Cortex of kidney (tissue), 1 donor: ENCODE measurements at places on chromosomes 11 and 22.

GRCh38 chr22:48531761-48532435 is 1295.8 kb downstream of the BRD1 start:
- no peak for DNase-seq

DNA sequence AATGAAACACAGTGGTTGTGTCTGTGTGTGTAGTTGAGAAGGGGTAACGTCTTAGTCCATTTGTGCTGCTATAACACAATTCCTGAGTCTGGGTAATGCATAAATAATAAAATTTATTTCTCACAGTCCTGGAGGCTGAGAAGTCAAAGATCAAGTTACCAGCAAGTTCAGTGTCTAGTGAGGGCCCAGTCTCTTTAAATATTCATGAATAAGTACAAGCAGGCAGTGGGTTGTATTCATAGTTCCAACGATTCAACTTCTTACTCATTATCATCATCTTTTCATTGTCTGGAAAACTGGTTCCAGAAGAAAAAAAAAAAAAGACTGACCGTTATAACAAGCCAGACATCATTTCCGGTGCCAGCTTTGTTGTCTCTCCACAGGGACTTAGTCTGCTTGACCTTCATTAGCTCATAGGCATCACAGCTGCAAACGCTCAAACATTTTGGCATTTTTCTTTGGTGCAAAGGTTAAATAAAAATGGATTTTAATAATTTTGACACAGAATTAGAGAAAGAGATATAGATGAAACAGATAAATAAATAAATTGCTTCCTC is 1297.5 kb downstream of the LRRC4C start:
- DNase-seq: no peak

DNA sequence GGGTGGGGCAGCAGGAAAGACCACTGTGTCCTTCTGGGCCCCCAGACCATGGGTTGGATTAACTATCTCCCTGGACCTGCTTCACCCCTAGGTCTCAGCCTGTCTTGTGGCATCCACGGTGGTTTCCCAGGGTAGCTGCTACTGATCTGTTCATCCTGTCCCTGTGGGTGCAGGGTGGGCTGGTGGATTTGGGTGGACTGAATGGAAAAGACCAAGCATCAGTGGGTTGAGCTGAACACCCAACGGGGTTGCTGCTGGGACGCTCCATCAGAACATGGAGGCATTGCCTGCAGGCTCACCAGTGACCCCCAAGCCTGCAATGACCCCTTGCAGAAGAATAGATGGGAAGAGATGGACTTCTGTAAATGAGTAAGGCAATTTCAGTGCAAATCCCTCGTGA is 812.1 kb downstream of the TBC1D22A start:
- no peak for DNase-seq

DNA sequence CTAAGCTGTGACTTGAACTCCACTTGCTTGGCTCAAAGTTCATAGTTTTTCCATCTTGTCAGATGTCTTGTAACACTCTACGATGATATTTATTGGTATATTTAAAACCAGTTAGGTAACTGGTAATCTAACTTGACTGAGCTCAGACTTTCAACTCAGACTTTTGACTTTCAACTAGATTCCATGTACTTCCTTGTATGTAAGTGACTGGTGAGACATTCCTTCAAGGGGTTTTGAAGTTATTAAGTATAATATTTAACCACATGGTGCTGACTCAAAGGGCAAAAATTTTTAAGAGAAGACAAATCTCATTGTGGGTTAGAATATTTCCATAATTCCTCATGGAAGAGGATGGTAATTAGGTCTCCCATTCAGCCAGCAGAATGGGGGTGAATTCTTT is 631.3 kb upstream of the ANO5 start:
- no peak for DNase-seq

- no peak for DNase-seq
These were observed 592 bp upstream of the NLRX1 start for GRCh38 chr11:119167933-119168332.

GRCh38 chr11:11553573-11553972 is 68.2 kb downstream of the GALNT18 start:
- DNase-seq: no peak

GRCh38 chr11:43503417-43503816 is 144.7 kb downstream of the TTC17 start:
- DNase-seq: no peak

DNA sequence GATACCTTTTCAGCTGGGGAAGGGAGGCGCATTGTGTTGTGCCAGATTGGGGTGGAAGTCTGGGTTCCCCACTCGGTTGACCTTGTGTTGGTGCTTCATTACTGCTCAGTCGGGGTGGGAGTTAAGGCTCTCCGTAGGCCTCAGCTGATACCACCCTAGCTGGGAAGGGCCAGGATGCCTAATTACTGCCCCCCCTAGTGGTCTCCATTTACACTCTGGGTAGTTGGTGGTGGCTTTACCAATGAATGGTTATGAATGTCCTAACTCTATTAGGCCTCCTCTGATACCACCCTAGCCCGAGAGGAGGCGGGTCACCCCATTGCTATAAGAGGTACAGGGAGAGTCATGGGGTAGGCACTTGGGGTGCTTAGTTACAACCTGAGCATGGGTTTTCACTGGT is 27.5 kb upstream of the HIKESHI start:
- no peak for DNase-seq

DNA sequence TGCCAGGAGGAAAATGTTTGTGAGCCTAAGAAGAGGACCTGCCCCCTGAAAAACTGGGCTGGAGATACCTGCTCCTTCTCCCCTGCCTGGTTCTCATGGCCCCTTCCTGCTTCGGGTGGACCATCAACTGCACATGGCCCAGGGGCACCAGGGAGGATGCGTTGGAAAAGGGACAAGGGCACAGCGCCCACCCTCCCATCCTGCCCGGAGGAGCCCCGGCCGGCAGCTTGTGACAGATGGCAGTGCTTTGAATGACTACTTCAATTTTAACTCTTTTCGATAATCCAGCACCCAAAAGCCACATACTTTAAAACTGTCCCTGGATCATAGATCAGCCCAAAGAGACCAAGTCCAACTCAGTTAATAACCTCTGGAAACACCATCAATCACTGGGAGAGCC is 135.8 kb upstream of the NECTIN1 start:
- DNase-seq: no peak

GRCh38 chr11:107741044-107741823 is 29.4 kb upstream of the SLN start:
- DNase-seq: no peak

DNA sequence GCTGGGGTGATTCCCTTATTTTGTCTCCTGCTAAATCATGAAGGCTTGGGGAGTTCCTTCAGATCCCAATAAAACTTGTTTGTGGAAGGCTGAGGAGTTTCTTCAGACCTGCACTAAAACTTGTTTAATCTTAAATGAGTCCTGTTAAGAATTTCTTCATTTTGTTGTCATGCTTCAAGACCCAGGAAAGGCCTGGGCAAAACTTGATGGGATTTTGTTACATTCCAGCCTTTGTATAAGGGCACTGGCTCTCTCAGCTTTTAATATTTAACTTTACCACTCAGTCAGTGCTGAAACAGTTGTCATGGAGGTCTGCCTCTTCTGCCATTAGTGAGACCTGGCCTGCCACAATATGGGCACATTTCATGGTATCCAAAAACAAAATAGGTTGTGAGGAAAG is 699.0 kb downstream of the ETS1 start:
- no peak for DNase-seq

DNA sequence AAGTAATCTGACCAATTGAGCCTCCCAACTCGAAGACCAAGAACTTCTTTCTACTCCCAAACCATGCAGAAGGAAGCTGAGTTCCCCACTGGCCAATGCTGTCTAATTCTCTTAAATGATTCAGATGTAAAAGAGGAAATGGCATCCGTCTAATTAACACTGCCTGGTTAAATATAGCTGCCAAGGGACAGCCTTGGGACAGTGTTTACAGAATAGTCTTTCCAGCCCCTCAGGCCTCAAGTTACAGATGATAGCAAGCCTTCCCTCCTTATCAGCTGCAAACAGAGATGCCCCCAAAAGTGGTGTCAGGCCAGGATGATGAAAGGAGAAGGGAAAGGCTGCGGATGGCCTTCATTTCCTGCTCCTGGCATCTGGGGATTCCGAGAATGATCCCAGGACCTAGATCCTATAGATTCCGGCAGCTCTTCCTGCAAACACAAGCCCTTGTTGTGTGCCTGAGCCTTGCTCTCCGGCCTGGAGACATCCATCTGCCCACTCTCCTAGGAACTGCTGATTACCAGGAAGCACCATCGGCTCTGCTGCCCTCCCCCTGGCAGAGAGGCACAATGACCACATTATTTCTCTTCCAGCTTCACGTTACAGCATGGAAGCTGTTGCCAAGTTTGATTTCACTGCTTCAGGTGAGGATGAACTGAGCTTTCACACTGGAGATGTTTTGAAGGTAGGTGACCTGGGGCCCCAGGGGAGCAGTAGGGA is 13.5 kb upstream of the TMA7B start:
- DNase-seq: no peak

- DNase-seq: no peak
These were observed 130.4 kb downstream of the HIPK3 start for GRCh38 chr11:33387581-33387980.

- no peak for DNase-seq
These were observed 32.0 kb downstream of the SLC1A2 start for GRCh38 chr11:35387111-35387982.

- DNase-seq: no peak
These were observed 23.0 kb downstream of the LARGE2 start for GRCh38 chr11:45945397-45945999.

DNA sequence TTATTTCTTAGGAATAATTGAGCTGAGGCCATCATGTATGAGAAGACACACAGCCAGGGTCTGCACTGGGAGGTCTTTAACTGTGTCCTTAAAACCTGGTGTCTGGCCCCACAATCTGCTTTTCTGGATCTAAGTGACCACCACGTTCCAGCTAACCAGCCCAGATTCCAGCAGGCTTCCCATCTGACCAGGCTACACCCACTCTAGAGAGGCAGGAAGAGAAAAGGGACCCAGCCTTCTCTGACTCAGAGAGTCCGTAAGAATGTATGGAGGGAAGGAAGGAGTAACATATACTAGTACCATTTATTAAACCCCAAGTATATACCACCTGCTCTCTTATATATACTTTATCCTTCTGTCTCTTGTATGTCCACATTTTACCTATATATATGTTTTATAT is 80.1 kb downstream of the LDLRAD3 start:
- DNase-seq: no peak

DNA sequence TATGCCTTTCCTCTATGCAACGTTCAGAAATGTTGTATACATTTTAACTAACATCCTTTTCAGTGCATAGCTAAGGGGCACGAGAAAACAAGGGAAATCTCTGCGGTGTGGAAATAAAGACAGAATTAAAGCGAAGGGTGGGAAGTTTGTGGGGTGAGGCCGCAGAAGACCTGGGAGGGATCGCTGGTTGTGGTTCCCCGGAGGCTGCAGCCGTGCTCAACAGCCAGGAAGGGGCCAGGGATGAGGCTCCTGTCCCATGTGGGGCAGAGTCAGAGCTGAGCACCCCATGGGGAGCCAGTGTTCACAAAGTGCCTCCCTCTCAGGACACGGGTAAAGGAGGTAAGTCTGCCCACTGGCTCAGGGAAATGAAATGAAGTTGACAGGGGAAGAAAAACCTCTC is 67.5 kb downstream of the MYEOV start:
- DNase-seq: no peak

DNA sequence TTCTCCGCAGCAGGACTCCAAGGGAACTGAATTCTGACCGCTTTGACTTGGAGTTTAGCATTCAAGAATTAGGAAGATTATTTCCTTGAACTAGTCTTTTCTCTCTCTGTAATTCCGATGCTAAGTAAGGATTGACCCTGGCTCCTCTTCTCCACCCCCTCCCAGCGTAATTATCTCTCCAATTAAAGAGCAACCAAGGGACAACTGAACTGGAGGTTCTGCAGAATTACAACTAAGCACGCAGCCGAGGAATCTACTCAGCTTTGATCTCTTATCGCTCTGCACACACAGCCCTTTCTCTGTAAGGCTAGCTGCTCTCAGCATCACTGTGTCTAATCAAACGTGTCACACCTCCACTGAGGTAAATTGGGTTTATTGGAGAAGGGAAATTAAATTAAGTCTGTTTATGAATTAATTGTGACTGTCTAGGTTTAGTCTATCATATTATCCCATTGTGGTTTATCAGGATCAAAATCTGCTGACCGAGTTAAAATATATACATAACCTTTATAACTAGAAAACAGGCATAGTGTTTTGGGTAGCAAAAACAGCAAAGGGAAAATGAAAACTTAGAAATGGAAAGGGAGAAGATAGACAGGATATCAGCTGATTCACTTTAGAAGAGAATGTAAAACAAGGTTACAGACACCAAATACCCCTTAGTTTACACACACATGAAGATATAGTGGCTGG is 241.3 kb upstream of the LARGE1 start:
- DNase-seq: no peak

DNA sequence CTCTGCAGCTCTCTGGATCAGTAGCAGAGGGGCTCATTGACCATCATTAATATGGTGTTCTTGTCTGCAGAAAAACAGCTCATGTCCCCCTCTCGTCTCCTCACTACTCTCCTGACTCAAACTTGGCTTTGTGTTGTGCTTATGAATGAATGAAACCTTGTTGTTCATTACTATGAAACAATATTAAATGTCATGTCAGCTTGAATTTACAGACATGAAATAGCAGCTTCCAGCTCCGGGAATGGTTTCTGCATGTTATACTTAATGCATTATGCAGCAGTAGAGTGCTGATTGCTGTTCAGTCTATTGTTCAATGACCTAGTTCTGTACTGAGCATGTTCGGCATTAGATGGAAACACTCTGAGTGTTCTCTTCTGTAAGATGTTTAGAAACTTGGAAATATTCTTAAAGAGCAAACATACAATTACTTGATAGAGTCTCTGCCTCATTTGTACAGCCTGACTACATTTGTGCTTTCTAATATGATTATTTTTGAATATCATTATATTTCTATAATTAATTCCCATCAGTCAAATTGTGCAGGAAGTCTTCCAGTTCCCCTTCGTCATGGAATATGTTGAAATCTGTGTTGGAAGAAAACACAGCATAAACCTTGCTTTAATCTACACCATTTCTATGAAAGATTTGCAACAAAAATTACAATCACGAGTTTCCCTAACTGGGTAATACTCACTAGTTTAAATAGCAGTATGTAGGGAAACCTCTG is 340.4 kb downstream of the SOX6 start:
- no peak for DNase-seq
